ENCODE measurements at places on chromosomes 5 and 9. TPM values are rescaled to one million over a fixed set of nuclear protein-coding genes. Genes with fewer than 3 reads are reported as not detected.

Gene PCDHB1
- not detected for total RNA-seq

Gene CTNND2
- 0.18 TPM for total RNA-seq

Gene WNK2
- 0.04 TPM for total RNA-seq

Gene ZFP37
- 1.0 TPM for total RNA-seq

Gene ARAP3
- total RNA-seq = 7.0 TPM

Gene FBN2
- 81.6 TPM for total RNA-seq

Gene ACTBL2
- 0.04 TPM for total RNA-seq

Gene GRIN3A
- not detected for total RNA-seq

Gene LECT2
- not detected for total RNA-seq

Gene TAL2
- total RNA-seq = not detected

Gene GPRIN1
- 16.9 TPM for total RNA-seq

Gene PMPCA
- 56.7 TPM for total RNA-seq

Gene IL13
- total RNA-seq = not detected

Gene NXNL2
- not detected for total RNA-seq

Gene BNC2
- 0.85 TPM for total RNA-seq
